Hematopoietic multipotent progenitor cell treated with erythropoietin and hydrocortisone succinate and interleukin-3 and kit ligand, for 8 days (in vitro differentiated cells): ENCODE measurements at places on chromosomes 2 and 18.
A peak's percentile ranks its signal among the peaks of the same experiment; 100 is the strongest.

DNA sequence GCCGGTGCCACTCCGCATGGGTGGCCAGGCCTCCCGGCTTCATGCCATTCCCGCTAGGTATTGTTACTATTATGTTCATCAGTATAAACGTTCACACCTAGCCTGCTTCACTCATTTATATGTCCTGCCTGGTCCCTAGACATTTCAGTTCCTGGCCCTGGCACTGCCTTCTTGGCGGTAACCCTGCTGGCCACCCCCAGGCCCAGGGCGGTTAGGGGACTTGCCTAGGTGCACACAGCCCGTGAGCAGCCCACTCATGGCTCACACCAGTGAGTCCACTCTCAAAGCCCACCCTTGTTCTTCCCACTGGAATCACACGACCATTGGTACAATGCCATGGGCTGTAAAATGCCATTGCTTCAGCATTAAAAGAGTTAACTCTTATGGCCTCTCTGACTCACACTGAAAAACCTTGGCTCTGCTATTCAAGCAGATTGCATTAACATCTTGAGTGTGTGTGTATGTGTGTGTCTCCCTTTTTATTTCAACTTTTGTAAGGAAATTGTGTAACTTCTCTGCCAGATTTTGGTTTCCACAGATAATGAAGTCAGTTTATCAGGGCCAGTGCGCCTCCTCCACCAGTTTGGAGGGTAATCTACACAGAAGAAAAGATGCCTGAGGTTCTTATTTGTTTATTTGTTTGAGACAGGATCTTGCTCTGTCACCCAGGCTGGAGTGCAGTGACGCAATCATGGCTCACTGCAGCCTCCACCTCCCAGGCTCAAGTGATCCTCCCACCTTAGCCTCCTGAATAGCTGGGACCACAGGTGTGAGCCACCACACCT is 74.2 kb downstream of the RAB31 start:
- DNase-seq = peak; percentile 51

DNA sequence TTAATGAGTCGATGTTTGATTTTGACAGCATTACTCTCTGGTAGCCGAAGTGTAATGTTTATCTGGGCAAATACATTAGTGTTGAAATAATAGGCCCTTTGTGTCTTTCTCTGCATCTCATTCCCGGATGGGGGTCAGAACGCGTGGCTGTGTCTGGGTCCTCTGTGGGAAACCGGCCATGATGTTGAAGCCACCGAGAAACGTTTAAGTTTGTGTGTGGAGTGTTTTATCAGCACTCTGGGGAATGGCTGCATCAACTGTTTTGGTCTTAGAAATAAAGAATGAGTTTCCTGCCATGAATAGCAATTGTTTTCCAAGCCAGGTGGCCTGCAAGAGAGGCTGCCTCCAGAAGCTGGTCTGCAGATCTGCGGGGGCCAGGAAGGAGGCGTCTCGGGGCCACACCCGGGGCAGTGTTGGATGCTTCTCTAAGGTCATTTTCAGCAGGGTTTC is 69.7 kb downstream of the RNF144A start:
- no peak for DNase-seq

DNA sequence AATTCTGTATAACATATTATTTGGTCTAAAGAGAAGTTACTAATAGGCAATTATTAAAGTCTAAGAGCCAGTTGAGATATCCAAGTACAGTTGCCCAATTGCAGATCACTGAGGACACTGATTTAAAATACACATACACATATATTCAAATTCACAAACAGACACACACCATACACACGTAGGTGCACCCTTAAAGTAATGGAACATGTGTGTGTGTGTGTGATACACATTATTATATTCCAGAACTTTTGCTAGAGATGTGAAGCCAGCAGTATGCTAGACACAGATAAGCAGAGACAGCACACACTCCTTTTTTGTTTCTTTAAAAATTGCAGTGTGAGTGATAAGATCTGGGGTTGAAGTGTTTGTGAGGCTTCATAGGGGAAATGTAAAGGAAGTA is 292.5 kb downstream of the CNTNAP5 start:
- no peak for DNase-seq

DNA sequence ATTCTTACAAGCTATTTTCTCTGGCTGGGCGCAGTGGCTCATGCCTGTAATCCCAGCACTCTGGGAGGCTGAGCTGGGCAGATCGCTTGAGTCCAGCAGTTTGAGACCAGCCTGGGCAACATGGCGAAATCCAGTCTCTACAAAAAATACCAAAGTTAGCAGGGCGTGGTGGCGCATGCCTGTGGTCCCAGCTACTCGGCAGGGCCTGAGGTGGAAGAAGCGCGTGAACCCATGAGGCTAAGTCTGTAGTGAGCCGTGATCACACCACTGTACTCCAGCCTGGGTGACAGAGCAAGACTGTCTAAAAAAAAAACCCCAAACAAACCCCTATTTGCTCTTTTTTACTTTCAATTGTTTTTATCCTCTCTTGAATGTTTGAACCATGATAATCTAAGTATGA is 37.0 kb downstream of the PPP4R1 start:
- no peak for DNase-seq

GRCh38 chr2:101832114-101832513 is 134.6 kb downstream of the MAP4K4 start:
- peak; percentile 35 for DNase-seq

- DNase-seq = peak; percentile 24
These were observed 663 bp downstream of the C2orf49 start for GRCh38 chr2:105338020-105338385.

DNA sequence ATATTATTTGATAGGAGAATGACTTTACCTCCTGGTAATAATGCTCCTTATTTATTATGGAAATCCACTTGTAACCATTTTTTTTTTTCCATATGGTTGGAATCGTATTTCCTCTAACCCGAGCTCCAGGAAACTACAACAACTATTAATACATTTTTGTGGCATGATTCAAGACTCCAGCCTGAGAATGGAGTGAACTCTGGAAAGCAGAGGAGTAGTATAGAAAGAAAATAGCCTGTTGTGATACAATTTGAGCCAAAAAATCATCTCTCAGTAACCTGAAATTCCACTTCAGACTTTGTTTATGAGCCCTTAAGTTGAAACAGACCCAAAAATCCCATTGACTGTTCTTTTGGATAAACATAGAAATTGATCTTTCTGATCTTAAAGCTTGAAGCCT is 921.1 kb downstream of the SOCS6 start:
- DNase-seq = no peak

DNA sequence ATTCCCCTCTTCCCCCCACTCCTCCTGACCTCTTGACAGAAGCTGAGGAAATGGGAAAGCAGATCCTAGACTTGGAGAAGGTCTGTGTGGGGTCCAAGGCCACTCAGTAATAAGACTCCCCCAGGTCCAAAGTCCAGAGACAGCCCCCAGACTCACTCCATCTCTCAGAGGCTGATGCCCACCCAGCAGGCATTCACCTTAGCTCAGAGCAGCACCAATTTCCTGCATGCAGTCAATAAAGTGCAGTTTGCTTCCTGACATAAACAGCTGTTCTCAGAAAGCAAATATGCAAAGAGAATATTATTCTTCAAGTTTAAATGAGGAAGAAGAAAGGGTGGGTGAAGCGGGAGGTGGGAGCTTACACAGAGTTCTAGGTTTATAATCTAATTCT is 84.1 kb upstream of the RTN4 start:
- DNase-seq = no peak

- DNase-seq = no peak
These were observed 72.6 kb downstream of the EMX1 start for GRCh38 chr2:72989770-72990556.

DNA sequence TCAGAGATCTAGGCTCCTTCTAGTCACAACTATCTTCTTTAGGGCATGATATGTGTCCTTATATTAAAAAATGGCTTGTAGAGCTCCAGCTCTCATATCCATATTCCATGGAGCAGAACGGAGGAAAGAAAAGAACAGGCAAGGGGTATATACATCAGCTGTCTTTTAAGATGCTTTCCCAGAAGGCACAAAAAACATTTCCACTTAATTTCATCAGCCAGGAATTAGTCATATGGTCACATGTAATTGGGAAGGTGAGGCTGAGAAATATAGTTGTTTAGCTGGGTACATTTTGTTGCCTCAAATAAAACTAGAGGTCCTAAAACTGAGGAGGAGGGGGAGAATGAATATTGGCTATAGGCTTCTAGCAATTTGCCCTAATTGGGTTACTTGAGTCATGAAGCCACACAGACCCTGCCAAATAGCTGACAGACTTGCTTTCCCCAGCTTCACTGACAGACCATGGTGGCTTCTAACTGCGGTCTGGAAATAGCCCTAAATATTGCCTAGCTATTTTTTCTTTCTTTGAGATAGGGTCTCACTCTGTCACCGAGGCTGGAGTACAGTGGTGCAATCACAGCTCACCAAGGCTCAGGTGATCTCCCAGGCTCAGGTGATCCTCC is 20.0 kb downstream of the MAIP1 start:
- no peak for DNase-seq

DNA sequence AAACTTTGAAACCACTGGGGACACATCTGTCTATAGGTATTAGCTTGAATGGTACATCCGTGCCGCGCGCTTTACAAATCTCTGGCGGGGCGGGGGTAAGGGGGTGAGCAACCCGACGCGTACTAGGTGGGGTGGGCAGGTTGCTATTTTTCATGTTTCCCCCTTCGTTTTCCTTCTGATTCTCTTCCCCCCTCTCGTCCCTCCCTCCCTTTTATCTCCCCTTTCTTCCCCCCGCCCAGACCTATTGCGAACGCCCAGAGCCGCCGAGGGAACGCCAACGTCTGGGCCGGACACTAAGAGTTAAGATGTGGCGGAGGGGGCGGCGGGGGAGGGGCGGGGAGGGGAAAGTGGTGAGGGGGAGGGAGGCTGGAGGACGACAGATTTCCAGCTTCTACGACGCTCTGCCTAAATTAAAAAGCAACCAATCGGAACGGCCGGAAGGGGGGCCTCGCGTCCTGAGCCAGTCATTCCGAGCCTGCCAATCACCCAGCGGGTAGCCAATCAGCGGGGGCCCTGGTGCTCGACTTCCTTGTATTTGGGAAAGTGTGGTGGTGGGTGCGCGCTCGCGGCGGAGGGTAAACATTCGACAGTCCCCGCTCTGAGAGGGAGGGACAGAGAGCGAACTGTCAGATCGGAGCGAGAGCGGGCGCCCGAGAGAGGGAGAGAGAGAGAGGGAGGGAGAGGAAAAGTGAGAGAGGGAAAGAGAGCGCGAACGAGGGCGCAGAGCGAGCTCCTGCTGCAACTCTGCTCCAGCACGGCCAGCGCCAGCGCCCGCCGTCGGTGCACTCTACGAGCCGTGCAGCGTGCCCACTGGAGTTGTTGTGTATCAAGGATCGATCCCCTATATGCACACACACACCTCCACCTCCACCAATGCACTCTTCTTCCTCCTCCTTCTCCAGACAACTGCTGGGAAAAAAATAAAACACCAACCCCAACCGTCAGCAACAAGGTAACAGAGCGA is at the start of gene POU3F3:
POU3F3 (plus strand) TSS at position 582 of the 964 bp plus-strand sequence. CDS start 1,396 bp downstream, outside the sequence.
- DNase-seq = peak; percentile 61

DNA sequence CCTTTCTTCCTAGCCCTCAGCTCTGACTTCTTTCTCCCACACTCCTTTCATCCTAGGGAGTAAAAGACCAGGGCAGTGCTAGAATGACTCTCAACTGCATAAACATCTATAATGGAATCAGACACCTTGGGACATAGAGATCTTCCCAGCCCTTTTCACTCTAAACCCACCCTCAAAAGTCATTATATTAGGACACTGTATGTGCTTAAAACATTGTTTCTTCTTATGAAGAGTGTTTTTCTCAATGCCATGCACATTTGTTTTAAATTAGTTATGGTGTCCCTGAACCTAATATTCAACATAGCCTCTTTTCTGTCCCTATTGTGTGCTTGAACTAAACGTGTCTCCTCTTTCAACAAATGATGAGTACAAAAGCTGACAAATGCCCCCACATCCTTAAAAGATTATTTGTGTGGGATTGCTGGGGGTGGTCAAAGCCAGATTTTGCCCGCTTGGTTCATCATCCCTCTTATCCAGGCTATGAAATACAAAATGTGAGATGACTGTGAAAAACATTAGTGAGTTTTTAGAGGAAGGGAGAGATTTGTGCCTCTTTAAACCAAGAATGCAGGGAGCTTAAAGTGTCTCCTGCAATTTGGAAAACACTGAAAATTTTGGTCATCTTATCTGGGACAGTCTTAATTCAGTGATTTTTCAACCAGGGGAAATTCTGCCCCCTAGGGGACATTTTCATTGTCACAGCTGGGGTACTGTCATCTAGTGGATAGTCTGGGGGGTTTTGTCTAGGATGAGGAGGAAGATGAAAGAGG is 29.0 kb downstream of the SERPINB5 start:
- DNase-seq = peak; percentile 63

GRCh38 chr2:238422285-238422684 is 4.4 kb upstream of the ASB1 start:
- peak; percentile 93 for DNase-seq

GRCh38 chr2:207528980-207529329 is 807 bp upstream of the CREB1 start:
- DNase-seq = peak; percentile 51
